Testis (tissue), 5 donors: ENCODE measurements at places on chromosomes 3 and 15. TPM values are rescaled to one million over a fixed set of nuclear protein-coding genes. Genes with fewer than 3 reads are reported as not detected.

Gene SKOR1
- total RNA-seq, result 1.1 TPM

DNA sequence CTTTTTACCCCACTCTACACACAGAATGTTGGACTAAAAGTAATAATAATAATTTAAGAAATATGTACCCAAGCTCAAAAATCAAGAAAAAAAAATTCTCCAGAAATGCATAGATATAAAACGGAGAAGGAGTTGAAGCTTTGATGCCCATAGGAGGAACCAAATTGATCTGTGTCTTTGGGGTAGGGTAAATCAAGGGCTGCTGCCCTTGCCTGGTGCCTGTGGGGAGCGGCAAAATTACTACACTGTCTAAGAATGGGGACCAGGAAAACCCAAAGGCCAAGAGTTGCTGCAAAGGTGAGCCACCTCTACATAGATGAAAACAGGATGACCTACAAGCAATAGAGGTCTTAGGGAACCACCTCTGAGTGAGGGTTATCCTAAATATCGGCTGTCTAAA, 56.0 kb upstream of the SPPL2A start:
- H3K27ac ChIP-seq, result no peak overlapping the region
- no peak overlapping the region for H3K4me3 ChIP-seq
- DNase-seq, result no peak
- no peaks in the 10 kb centered on the region for H3K27me3 ChIP-seq
- no peaks in the 10 kb centered on the region for H3K4me1 ChIP-seq

DNA sequence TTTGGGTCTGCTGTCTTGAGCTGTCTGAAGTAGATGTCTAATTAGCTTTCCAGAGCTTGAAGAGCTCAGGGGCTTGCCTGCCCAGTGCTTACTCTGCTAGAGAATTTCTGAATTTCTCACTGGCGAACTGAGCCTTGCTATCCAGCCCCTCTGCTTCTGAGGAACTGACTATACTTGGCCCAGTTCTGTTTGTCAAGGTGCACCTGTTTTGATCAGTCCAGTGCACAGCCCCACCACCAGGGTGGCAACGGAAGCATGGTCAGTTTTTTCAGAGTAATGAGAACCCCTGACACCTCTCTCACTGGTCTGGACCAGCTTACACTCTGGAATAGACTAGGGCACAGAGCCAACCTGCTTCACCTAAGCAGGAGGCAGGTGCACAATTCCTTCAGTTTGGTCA, 25.2 kb downstream of the ITGB5 start:
- no peak for DNase-seq
- H3K27ac ChIP-seq, result no peak overlapping the region
- no peaks in the 10 kb centered on the region for H3K27me3 ChIP-seq
- no peak overlapping the region for H3K4me3 ChIP-seq
- peaks cover 17% of the 10 kb centered on the region for H3K4me1 ChIP-seq

DNA sequence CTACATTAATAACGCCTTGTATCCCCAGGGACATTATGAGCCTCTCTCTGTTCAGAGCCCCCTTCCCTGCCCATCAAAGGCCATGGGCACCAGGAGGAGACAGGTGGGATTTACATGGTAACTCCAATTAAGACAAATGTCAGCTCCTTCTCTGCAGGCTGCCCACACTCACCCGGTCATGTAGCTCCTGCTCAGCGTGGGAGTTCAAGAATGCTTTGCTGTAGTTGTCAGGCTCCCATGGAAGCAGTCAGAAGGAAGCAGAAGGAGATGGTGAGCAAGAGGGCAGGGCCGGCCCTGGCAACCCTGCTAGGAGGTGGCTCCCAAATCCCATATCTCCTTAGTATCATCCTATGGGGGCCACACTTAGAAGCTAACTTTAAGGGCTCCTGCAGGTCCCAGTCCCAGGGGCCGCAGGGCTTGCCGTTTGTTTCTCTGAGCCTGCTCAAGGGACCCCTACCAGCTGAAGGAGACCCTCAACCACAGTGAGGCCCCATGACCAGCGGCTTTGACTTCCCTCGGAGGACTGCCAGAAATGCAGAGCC, 218.4 kb upstream of the TLE3 start:
- no peak overlapping the region for H3K4me3 ChIP-seq
- no peak for DNase-seq
- no peaks in the 10 kb centered on the region for H3K27me3 ChIP-seq
- peaks cover 6% of the 10 kb centered on the region for H3K4me1 ChIP-seq
- no peak overlapping the region for H3K27ac ChIP-seq

GRCh38 chr3:127174284-127174683, 18.6 kb upstream of the PRR23E start:
- H3K36me3 ChIP-seq, result no peaks in the 10 kb centered on the region
- H3K4me1 ChIP-seq, result no peaks in the 10 kb centered on the region
- no peak overlapping the region for H3K27ac ChIP-seq
- DNase-seq, result no peak
- H3K4me3 ChIP-seq, result no peak overlapping the region

Gene HAUS2
- 33.5 TPM for total RNA-seq

Gene LRRIQ4
- total RNA-seq, result 0.68 TPM

DNA sequence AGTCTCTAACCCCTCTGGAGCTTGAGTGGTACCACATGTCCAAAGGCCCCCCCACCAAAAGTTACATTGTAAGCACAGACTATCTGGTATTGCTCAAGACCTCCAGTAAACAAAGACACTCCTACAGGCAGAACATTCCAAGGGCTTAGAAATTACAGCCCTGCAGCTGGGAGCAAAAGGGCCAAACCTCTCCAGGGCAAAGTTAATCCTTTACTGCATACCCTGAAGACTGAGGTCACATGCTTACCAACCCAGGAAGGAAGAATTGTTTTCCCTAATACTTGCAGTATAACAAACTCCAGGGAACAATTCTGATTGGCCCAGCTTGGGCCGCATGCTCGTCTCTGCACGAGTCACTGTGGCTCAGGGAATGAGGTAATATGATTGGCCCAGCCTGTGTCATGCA, 266.1 kb upstream of the NR2F2 start:
- H3K36me3 ChIP-seq, result no peaks in the 10 kb centered on the region
- H3K27ac ChIP-seq, result no peak overlapping the region
- H3K4me3 ChIP-seq, result no peak overlapping the region
- DNase-seq, result peak; percentile 27

Gene SLC22A14
- 2.7 TPM for total RNA-seq

Gene MOBP
- 5.6 TPM for total RNA-seq

- no peak for DNase-seq
- no peaks in the 10 kb centered on the region for H3K27me3 ChIP-seq
- H3K27ac ChIP-seq, result no peak overlapping the region
- H3K4me1 ChIP-seq, result no peaks in the 10 kb centered on the region
- no peak overlapping the region for H3K4me3 ChIP-seq
- H3K36me3 ChIP-seq, result no peaks in the 10 kb centered on the region
Observed at GRCh38 chr15:39717134-39717533, 65.5 kb downstream of the FSIP1 start.

Gene KLF15
- total RNA-seq, result 36.1 TPM

- H3K4me1 ChIP-seq, result no peaks in the 10 kb centered on the region
- no peak for DNase-seq
- H3K4me3 ChIP-seq, result no peak overlapping the region
- no peak overlapping the region for H3K27ac ChIP-seq
Observed at GRCh38 chr3:10437272-10437994, 68.0 kb downstream of the ATP2B2 start.

DNA sequence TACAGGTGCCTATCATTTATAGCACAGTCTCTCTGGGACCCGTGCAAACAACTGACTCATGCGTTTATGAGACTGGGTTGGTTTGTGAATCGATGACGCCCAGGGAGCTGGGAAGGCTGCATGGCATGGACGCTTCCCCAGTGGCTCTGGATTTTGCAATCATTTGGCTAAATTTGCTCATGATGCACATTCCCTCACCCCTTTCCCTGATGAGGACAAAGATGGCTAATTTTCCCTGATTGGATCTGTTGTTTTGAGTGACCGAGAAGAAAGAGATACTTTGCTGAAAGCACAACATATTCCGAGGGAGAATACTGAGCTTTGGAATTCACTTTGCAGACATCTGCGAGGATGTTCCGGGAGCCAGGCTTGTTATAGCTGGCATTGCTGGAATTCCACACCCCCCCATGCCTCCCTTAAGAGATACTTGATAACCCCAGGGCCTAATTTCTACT, 51.1 kb downstream of the CGNL1 start:
- no peak overlapping the region for H3K4me3 ChIP-seq
- H3K36me3 ChIP-seq, result no peaks in the 10 kb centered on the region
- H3K27ac ChIP-seq, result no peak overlapping the region
- no peaks in the 10 kb centered on the region for H3K27me3 ChIP-seq
- peaks cover 14% of the 10 kb centered on the region for H3K4me1 ChIP-seq
- DNase-seq, result no peak

DNA sequence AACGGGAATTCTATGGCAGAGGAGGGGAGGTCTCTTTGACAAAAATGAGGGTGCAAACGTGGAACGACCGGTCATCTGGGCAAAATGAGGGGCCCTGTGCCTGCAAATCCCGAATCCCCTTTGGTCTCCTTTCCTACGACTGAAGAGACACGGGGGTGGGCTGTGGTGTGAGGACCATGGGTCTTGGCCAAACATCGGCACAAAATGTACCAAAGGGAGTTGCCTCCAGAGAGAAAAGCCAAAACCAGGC, 498 bp downstream of the ZNF280D start:
- peak overlapping the region; percentile 66 for H3K4me3 ChIP-seq
- H3K27ac ChIP-seq, result peak overlapping the region; percentile 81
- no peaks in the 10 kb centered on the region for H3K27me3 ChIP-seq
